ENCODE measurements at places on chromosomes 13 and 19. TPM values are rescaled to one million over a fixed set of nuclear protein-coding genes. Genes with fewer than 3 reads are reported as not detected.

- no peak for DNase-seq
Observed at GRCh38 chr13:66859078-66859477, 371.1 kb downstream of the PCDH9 start.

Gene ERICH4
- not detected for polyA plus RNA-seq

DNA sequence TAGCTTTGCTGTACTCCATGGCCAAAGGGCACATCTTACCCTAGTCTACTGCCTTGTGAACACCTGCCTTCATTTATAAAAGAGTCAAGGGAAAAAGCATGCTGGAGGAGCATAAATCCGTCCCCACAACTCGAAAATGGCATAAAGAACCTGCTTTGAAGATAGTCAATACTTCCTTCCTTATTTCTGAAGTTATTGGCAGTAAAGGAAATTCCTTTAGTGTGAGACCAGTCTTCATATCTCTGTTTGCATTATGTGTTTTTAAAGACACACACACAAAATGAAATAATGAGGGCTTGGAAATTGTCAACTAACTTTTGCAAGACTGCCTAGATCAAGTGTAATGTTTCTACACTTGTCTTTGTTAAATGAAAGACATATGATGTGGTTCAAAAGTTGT, 408.4 kb downstream of the SPRY2 start:
- DNase-seq, result no peak

DNA sequence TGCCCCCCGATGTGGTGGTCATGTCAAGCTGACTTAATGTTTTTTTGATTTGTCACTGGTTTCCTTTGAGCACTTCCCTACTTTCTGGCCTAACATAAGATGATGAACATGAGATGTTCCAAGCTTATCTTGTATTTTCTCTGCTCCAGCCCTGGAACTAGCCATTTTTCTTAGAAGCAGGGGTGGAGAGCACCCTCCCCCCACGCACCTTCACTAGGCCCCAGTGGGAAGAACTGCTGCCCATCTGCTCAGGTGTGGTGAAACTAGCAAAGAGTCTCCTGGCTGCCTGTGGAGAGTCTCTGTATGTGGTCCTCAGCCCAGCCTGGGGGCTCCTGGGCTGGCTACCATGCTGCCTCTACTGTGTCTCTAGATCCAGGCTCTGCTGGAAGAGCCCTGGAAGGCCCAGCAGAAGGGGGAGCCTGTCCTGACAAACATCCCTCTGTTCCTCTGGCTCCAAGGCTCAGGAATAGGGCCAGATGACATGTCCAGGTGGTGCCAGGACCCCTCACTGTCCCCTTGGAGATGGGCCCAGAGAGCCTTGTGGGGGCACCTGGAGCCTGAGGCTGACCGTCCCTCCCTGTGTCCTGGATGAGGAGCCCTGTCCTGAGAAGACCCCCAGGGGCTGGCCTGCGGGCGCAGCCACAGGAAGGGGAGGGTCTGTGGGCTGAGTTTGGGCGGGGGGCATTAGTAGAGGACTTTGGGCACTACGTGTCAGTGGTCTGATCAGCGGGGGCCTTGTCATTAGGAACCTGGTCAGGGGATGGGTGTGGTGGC, 4.8 kb upstream of the ZNF14 start:
- DNase-seq, result no peak

GRCh38 chr13:40247845-40248244, 418.6 kb downstream of the FOXO1 start:
- DNase-seq, result no peak

DNA sequence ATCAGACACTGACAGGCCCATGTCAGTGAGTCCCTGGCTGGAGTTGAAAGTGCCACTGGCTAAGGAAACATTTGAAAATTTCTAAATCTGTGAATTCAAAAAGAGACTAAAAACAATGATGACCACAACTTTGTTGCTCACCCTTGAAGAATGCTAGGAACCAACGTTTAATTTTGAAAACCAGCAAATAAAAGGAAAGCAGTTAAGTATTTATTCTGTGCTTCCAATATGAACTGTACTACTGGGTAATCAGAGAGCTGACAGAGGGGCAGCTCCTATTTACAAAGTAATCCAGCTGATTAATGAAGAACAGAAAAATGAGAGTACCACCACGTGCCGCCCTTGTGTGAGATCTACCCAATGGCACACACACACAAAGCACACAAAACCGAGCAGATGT, 44.7 kb upstream of the LATS2 start:
- DNase-seq, result no peak

GRCh38 chr19:570937-571565, 1.3 kb upstream of the BSG start:
- DNase-seq, result peak; percentile 69

DNA sequence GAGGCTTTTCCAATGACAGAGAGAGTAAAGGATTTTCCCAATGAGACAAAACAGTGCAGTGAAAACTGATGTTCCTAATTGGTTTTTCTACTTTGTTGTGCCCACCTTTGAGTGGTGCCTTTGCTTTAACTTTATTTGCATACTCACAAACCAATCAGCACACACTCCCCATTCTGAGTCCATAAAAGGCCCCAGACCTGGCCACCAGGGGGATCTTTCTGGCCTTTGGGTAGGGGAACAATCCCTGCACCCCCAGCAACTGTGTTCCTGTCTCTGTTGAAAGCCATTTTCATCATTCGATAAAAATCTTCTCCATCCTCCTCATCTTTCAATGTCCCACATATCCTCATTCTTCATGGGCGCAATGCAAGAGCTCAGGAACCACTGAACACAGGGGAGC, 252.8 kb downstream of the B3GLCT start:
- DNase-seq, result no peak

DNA sequence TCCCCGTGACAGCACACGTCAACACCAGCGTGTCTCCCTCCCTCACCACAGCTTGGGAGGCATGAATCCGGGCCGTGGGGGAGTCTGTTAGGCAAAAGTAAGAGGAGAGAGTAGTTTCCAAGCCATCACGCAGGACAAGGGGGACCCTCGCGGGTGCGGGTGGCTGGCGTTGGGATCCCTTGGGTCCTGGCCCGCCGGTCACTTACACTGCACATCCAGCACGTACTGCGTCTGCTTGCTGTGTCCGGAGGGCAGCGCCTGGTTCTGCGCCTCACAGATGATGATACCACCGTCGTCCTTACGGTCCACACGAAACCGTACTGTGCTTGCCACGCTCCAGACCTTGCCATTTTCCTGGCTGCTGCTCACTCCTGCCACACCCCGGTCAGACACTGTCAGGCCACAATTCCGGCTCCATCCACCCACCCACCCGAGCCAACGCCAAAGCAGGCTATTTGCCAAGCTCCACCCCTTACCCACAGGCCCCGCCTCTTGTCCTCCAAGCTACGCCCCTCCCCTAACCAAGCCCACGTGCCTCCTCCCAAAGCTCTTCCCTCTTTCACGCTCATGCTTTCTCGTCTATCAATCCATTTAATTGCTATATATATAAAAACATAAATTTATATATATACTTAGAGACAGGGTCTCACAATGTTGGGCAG, 6.6 kb upstream of the ZNF428 start:
- peak; percentile 62 for DNase-seq

GRCh38 chr13:67664502-67664901, 434.4 kb upstream of the PCDH9 start:
- DNase-seq, result no peak

Gene ZNF225
- polyA plus RNA-seq, result 0.88 TPM

GRCh38 chr13:48818495-48819356, 157.0 kb upstream of the FNDC3A start:
- DNase-seq, result no peak

DNA sequence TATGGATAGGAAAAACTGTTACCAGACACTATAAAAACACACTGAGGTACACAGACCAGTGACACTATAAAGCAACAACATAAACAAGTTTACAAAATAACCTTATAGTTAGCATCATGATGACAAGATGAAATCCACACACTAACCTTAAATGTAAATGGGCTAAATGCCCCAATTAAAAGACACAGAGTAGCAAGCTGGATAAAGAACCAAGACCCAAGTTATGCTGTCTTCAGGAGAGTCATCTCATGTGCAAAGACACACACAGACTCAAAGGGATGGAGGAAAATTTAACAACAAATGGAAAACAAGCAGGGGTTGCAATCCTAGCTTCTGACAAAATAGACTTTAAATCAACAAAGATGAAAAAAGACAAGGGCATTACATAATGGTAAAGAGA, 81.6 kb downstream of the NDFIP2 start:
- DNase-seq, result no peak

- DNase-seq, result no peak
Observed at GRCh38 chr19:14425696-14426138, 6.6 kb upstream of the DDX39A start.

DNA sequence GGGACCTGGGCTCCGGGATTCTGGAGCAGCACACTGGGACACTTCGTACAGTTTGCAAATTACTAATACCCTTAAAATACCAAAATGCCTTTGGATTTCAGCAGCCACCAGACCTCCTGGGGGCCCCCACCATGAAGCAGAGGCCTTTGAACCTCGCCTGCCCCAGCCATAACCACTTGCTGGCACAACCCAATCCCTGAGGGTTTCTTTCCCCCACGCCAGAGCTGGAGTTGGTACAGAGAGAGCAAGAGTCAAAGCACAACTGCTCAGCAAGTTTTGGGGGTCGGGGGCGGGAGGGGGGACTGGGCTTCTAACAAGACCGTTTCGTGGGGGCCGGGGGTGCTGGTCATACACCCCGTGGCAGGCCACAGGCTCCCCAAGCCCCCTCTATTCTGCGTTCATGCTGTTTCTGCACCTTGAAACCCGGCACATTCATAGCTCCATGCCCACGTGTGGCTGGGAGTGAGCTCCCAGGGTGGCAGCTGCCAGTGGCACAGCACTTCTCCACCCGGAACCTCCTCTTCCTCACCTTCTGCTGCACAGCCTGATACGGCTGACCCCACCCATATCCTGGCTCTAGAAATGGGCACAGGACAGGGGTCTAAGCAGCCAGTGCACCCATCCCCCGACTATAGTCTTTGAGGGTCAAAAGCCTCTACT, 17.1 kb downstream of the PLEKHF1 start:
- no peak for DNase-seq

Gene U2AF2
- polyA plus RNA-seq, result 53.1 TPM

Gene MYADM
- polyA plus RNA-seq, result 28.0 TPM

- no peak for DNase-seq
Observed at GRCh38 chr13:23660249-23660648, 90.0 kb downstream of the TNFRSF19 start.

- DNase-seq, result no peak
Observed at GRCh38 chr13:28097503-28097902, 2.9 kb downstream of the FLT3 start.

Gene KISS1R
- polyA plus RNA-seq, result not detected

Gene ZNF568
- polyA plus RNA-seq, result 1.4 TPM

DNA sequence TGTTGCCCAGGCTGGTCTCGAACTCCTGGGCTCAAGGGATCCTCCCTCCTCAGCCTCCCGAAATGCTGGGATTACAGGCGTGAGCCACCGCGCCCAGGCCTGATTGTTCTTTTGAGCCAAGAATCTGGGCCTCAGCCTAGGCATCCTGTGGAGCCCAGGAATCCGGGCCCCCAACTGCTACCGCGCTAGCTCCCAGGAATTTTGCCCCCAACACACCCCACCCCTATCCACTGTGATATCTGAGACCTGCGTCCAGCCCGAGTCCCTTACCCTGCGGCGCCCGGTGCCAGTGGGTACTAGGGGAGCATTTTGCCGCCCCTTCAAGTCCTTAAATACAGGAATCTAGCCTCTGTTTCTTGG, 838 bp upstream of the MYADM start:
- no peak for DNase-seq

Gene LIG1
- polyA plus RNA-seq, result 7.5 TPM

Gene ZNF470
- polyA plus RNA-seq, result 0.95 TPM

Gene KLHL26
- 2.4 TPM for polyA plus RNA-seq

DNA sequence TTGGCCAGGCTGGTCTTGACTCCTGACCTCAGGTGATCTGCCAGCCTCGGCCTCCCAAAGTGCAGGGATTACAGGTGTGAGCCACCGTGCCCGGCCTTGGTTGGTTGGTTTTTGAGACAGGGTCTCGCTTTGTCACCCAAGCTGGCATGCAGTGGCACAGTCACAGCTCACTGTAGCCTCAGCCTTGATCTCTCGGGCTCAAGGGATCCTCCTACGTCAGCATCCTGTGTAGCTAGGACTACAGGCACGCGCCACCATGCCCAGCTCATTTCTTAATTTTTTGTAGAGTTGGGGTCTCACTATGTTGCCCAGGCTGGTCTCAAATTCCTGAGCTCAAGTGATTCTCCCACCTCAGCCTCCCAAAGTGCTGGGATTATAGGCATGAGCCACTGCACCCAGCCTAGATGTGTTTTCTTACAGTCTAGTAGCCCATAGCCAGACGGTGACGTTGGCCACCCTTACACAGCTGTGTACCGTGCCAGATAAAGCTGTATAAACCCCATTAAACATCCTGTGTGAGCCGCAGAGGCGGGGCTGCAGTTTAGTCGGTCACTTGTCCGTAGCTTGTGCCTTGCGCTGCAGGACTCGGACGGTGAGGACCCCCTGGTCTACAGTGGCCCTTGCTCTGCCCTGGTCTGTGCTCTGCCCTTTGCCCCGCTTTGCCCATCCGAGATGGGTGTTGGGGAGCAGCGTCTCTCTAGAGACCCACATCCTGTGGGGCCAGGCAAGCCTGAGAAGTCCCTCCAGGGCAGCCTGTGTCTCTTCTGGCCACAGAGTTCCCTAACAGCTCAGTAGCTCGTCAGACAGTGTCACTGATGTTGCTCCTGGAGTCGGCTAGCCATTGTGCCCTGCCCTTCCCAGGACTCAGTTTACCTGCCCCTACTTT, 9.8 kb downstream of the IRF3 start:
- no peak for DNase-seq

- no peak for DNase-seq
Observed at GRCh38 chr13:42215578-42216421, 56.2 kb upstream of the AKAP11 start.

DNA sequence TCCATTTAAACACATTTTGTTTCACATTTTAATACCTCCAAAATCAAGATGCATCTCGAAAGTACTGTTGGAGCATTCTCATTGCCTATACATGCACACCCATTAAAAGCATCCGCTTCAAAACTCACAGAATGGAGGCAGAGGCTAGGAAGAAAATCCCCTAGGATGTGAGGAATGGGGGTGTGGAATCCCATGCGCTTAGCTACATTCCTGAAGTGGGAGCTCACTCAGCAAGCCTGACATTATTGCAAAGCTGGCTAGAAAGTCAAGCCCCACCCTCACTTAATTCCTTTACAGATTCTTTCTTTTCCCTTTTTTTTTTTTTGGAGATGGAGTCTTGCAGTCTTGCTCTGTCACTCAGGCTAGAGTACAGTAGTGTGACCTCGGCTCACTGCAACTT, 4.6 kb upstream of the FAM32A start:
- no peak for DNase-seq
